NCI-H69 (cell line): ENCODE measurements at places on chromosomes 13 and 19.

DNA sequence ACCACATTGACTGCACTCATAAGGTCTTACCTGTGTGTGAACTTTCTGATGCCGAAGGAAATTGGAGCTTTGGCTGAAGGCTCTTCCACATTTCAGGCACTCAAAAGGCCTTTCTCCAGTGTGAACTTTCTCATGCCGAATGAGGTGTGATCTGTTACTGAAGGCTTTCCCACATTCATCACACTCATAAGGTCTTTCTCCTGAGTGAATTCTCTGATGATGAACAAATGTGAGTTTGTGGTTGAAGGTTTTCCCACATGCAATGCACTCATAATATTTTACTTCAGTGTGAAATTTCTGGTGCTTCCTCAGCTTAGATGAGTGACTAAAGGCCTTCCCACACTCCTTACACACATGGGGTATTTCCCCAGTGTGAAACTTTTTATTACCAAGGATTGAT lies 5.7 kb downstream of the ZNF132 start:
- no peak for DNase-seq

DNA sequence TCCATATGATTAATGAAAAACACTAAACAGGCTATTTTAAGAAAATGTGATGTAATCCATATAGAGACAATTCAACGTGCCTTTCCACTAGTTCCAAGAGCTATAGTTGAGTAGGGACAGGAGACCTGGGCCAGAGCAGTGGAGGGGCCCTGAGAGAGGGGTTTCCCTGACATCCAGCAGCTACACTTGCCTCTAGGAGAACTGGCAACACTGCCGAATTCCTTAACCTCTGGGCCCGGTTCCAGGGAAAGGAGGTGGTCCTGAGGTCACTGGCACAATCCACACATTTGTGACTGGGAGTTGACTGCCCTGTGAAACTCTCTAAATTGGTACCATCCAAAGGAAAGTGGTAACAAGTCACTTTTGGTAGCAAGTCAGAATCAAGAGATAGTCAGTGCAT lies 264.4 kb downstream of the DCLK1 start:
- no peak for DNase-seq

DNA sequence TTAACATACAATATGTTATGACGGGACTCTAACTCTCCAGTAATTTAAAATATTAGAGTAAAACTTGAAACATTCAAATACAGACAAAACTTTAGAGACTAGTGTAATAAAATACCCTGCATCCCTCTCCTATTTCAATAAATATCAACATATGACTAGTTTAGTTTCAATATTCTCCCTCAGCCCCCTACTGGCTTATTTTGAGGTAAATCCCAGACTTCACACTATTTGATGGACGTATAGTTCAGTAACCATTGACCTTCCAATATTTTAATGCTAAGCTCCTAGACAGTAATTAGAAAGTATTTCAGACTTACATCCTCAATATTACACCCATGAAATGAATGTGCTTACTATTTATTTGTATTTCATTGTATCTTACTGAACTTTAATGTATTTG lies 180.7 kb upstream of the STARD13 start:
- DNase-seq = no peak

GRCh38 chr19:51739466-51740213 lies 12.0 kb downstream of the FPR1 start:
- DNase-seq = peak; percentile 3

GRCh38 chr13:48125794-48126228 lies 30.9 kb upstream of the MED4 start:
- peak; percentile 4 for DNase-seq

- no peak for DNase-seq
Observed at GRCh38 chr19:19315444-19315843, 4.9 kb downstream of the SUGP1 start.

- DNase-seq = peak; percentile 67
Observed at GRCh38 chr13:59680429-59681024, 483.2 kb downstream of the DIAPH3 start.

DNA sequence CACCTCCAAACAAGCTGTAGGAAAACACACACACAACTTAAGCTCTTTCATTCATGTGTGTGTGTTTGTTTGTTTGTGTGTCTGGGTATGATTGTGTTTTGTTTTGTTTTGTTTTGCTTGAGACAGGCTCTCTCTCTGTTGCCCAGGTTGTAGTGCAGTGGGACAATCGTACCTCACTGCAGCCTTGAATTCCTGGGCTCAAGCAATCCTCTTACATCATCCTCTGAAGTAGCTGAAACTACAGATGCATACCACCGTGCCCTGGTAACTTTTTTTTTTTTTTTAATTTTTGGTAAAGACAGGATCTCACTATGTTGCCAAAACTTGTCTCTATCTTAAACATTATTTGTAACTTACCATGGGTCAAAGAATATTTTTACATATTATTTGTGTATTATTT lies 431.7 kb downstream of the SLITRK1 start:
- DNase-seq = no peak

DNA sequence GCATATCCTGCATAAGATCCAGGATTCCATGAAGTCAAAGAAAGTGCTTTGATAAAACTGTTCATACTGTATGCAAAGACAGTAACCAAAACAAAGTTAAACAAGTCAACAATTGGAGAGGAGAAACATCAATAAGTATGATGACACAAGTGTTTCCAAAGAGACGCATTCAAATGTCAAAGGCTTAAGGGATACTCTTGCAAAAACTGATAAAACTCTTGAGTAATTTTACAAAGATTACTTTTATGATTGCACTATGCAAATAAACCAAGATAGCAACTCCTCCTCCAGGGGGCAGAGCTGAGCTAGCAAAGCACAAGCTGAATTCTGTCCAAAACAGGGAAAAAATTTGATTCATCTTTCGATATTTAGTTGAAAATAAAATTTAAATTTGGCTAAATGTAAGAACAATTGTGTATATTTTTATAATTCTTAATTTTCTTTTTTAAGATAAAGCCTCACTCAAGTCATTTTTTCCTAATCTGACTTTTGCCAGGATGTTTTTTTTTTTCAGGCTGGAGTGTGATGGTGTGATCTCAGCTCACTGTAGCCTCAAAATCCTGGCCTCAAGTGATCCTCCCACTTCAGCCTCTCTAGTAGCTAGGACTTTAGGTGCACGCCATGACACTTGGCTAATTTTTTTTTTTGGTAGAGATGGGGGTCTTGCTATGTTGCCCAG lies 84.0 kb downstream of the MZT1 start:
- DNase-seq = peak; percentile 49

- peak; percentile 69 for DNase-seq
Observed at GRCh38 chr13:75636436-75637180, 478 bp downstream of the LMO7 start.

GRCh38 chr19:58154287-58154678 lies 3.7 kb upstream of the ZNF329 start:
- DNase-seq = no peak
